ENCODE measurements at places on chromosomes 12 and 14.

GRCh38 chr12:69703146-69703642, 4.1 kb upstream of the BEST3 start:
- no peak for DNase-seq

- DNase-seq: no peak
Observed at GRCh38 chr14:74368441-74368840, 20.2 kb downstream of the VRTN start.

DNA sequence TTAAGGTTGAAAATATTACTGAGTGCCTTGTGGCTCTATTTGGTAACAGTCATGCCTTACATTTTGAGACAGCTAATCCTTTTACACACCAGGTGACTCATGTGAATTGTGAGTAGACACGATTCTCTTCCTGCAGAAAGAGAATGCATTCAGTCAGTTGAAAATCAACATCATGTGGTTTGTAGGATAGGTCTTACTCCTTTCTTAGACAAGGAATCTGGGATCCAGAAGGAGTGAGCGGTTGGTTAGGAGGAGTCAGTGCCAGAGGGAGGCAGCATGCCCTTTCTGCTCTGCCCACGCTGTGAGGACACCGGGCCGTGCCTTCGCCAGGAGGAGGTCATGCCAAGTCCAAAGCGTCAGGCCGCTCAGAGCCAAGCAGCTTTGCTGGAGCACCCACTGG, 47.6 kb downstream of the TRAF3 start:
- DNase-seq: no peak

- DNase-seq: no peak
Observed at GRCh38 chr12:125696054-125696453, 630.8 kb downstream of the AACS start.

- no peak for DNase-seq
Observed at GRCh38 chr14:91171291-91171690, 57.4 kb downstream of the DGLUCY start.

- DNase-seq: no peak
Observed at GRCh38 chr14:30808576-30808975, 65.8 kb upstream of the COCH start.

All from stimulated activated CD4-positive, alpha-beta T cell treated with anti-CD3 and anti-CD28 coated beads, Interleukin-15, amount 100 ng/mL, for 48 hours (primary cell).